ENCODE measurements at places on chromosomes 13 and 19.

GRCh38 chr19:5470264-5470671 lies 15.1 kb downstream of the ZNRF4 start:
- no peak overlapping the region for H3K4me3 ChIP-seq
- H3K27me3 ChIP-seq: peaks cover 25% of the 10 kb centered on the region
- DNase-seq: no peak
- no peak overlapping the region for H3K27ac ChIP-seq

DNA sequence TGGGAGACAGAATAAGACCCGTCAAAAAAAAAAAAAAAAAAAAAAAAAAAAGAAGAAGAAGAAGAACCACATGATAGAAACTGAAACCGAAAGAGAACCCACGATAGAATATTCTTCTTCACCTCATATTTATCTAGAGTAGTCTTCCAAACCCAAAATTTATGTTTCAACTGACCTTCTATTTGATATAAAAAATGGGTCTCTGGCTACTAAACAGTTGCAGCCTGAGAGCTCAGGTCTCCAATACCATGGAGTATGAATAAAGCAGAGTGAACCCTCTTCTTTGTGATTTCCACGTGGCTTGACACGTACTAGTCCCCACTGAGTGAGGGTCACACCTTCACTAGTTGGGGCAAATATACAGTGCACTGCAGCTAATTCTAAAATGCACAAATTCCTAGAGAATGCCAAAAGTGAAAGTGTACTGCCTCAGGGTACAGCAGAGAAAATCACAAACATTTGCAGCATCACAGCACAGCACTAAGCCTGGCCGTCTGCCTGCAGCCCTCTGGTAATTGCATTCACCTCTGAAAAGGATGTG lies 30.8 kb upstream of the RFC3 start:
- no peak overlapping the region for H3K27ac ChIP-seq
- H3K27me3 ChIP-seq: no peaks in the 10 kb centered on the region
- H3K4me3 ChIP-seq: peak overlapping the region; percentile 35
- H3K36me3 ChIP-seq: no peaks in the 10 kb centered on the region
- H3K4me1 ChIP-seq: peaks cover 4% of the 10 kb centered on the region

GRCh38 chr19:1858412-1859081 lies 4.8 kb downstream of the KLF16 start:
- no peak overlapping the region for H3K4me3 ChIP-seq
- no peaks in the 10 kb centered on the region for H3K27me3 ChIP-seq
- no peak for DNase-seq
- H3K4me1 ChIP-seq: peaks cover 28% of the 10 kb centered on the region
- H3K36me3 ChIP-seq: peaks cover 9% of the 10 kb centered on the region

- H3K4me1 ChIP-seq: no peaks in the 10 kb centered on the region
- DNase-seq: no peak
- no peaks in the 10 kb centered on the region for H3K27me3 ChIP-seq
- no peaks in the 10 kb centered on the region for H3K36me3 ChIP-seq
- H3K27ac ChIP-seq: no peak overlapping the region
Observed at GRCh38 chr13:34750078-34750931, 191.8 kb upstream of the NBEA start.

DNA sequence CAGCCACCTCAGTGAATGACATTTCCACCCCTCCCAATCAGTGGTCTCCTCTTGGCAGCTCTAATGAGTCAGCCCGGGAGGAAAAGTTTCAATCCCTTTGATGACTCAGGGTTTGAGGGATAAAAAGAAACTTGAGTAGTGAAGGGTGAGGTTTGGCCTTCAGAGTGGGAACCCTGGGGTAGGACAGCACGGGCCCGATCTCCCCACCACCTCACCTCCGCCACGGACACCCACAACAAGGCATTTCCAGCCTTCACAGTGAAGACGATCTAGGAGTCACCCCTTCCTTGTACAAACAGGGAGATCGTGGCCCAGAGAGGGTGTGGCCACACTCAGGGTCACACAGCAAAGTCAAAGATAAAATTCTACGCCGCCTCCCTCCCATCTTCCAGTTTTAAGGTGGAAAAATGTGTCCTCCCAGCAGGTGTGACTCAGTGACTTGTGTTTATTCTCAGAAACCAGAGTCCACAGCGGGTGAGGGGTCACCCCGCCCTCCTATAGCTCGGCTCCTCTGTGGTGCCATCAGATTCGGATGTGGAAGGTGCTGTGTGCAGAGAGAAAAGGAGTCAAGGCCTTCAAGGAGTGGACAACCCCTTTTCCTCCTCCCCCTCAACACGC lies 12.3 kb downstream of the CIB3 start:
- peak overlapping the region; percentile 30 for H3K27ac ChIP-seq
- DNase-seq: no peak
- H3K4me1 ChIP-seq: peaks cover 17% of the 10 kb centered on the region
- H3K4me3 ChIP-seq: no peak overlapping the region
- no peaks in the 10 kb centered on the region for H3K36me3 ChIP-seq

- H3K4me1 ChIP-seq: no peaks in the 10 kb centered on the region
- H3K4me3 ChIP-seq: no peak overlapping the region
- no peak for DNase-seq
Observed at GRCh38 chr13:60679131-60679530, 282.1 kb downstream of the TDRD3 start.

GRCh38 chr13:97058926-97059325 lies 64.7 kb upstream of the OXGR1 start:
- H3K4me1 ChIP-seq: no peaks in the 10 kb centered on the region
- H3K27me3 ChIP-seq: no peaks in the 10 kb centered on the region
- no peak overlapping the region for H3K27ac ChIP-seq

GRCh38 chr19:34712395-34713261 lies 21.4 kb upstream of the ZNF181 start:
- peak; percentile 42 for DNase-seq
- no peaks in the 10 kb centered on the region for H3K36me3 ChIP-seq
- H3K27ac ChIP-seq: no peak overlapping the region
- 0 out of 2 replicates have a peak, but pooled peaks cover 8% of the 10 kb centered on the region for H3K27me3 ChIP-seq
- no peak overlapping the region for H3K4me3 ChIP-seq
- no peaks in the 10 kb centered on the region for H3K4me1 ChIP-seq

DNA sequence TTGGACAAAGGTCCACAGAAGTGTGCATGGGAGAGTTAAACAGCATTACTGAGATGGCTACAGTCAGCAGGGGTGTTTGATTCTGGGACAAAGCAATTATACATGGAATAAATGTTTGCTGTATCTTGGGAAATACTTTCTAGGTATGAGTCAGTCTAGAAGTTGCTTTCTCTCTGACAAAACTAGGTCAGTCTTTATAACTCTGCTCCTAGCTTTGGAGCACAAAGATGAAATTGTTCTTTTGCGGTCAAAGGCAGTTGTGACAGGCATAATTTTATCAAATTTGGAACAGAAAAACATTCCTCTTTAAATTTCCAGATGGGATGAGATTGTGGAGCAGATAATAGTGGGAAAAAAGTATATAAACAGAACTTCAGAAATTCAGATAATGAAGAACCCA lies 1045.4 kb upstream of the MIR17HG start:
- no peak for DNase-seq
- H3K27me3 ChIP-seq: no peaks in the 10 kb centered on the region
- no peaks in the 10 kb centered on the region for H3K36me3 ChIP-seq
- no peak overlapping the region for H3K4me3 ChIP-seq
- no peak overlapping the region for H3K27ac ChIP-seq
- H3K4me1 ChIP-seq: no peaks in the 10 kb centered on the region

DNA sequence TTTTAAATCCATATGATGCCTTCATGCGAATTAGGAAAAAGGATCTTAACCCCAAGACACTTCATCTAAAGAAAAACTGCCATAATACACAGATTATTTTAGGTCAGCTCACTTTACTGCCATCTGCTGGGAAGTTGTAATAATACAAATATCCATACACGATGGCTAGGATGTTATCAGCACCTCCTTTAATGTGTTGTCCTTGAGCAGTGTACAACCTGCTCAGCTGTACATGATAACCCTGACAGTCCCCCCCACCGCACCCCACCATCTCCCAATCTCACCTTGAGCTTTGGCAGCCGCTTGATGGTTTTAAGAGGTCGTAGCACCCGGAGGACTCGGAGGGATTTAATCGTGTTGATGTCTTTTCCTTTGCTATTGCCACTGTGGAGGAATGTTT lies 112.2 kb downstream of the IER2 start:
- peaks cover 17% of the 10 kb centered on the region for H3K27me3 ChIP-seq
- H3K36me3 ChIP-seq: no peaks in the 10 kb centered on the region
- DNase-seq: peak; percentile 39
- H3K4me3 ChIP-seq: no peak overlapping the region
- peaks cover 7% of the 10 kb centered on the region for H3K4me1 ChIP-seq

DNA sequence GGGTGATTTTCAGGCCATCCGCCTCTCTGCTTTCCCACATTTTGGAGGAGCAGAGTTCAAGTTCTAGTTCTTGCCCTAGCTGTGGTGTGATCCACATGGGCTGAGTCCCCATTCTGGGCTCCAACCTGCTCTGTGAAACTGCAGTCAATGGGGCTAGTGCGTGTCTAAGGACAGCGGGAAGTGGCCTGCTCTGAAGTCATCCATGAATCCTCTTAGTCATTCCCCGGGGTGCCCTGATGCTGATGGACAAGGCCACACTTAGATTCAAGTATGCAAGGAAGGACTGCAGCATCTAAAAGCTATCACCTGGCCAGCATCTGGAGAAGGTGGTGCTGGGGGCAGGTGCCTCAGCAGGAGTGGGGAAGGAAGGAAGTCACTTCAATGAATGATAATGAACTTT lies 94.6 kb downstream of the TSHZ3 start:
- no peak overlapping the region for H3K4me3 ChIP-seq
- no peak overlapping the region for H3K27ac ChIP-seq
- H3K27me3 ChIP-seq: no peaks in the 10 kb centered on the region
- H3K36me3 ChIP-seq: no peaks in the 10 kb centered on the region

GRCh38 chr19:14542711-14543328 lies 13.4 kb downstream of the TECR start:
- H3K36me3 ChIP-seq: 0 out of 2 replicates have a peak, but pooled peaks cover 2% of the 10 kb centered on the region
- DNase-seq: no peak
- no peak overlapping the region for H3K27ac ChIP-seq
- peaks cover 6% of the 10 kb centered on the region for H3K4me1 ChIP-seq

- no peaks in the 10 kb centered on the region for H3K36me3 ChIP-seq
- H3K4me3 ChIP-seq: no peak overlapping the region
- H3K27me3 ChIP-seq: no peaks in the 10 kb centered on the region
- H3K4me1 ChIP-seq: no peaks in the 10 kb centered on the region
Observed at GRCh38 chr13:53045189-53045588, 16.6 kb downstream of the OLFM4 start.

DNA sequence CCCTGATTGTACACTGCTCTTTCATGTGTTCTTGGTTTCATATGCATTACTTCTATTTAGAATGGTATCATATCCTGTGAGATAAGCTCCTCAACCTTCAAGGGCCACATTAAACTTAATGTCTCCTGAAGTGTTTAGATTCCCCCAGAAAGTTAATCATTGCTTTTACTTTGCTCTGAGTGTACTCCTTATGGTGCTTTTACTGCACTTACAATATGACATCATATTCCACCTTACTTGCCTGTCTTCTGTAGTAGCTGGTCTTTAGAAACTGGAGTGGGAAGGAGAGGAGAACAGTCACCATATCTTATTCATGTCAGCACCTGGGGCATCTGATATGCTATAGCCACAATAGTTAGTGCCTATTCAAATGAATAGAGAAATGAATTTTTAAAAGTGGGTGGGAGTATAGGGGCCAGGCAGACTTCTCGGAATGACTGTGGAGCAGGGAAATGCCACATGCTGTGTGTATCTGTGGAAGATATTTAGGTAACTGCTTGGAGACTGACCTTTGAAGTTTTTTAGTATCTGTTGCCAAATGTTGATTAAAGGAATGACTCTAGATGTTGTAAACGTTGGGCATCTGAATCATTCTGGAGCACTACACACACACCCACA lies 40.2 kb downstream of the SLAIN1 start:
- no peak for DNase-seq
- no peaks in the 10 kb centered on the region for H3K27me3 ChIP-seq
- no peak overlapping the region for H3K27ac ChIP-seq
- H3K36me3 ChIP-seq: no peaks in the 10 kb centered on the region

- H3K4me3 ChIP-seq: no peak overlapping the region
- H3K36me3 ChIP-seq: no peaks in the 10 kb centered on the region
- no peak for DNase-seq
- no peak overlapping the region for H3K27ac ChIP-seq
- no peaks in the 10 kb centered on the region for H3K27me3 ChIP-seq
- no peaks in the 10 kb centered on the region for H3K4me1 ChIP-seq
Observed at GRCh38 chr19:6402837-6403608, 10.1 kb upstream of the GTF2F1 start.

GRCh38 chr19:45159210-45159970 lies 1.4 kb downstream of the NKPD1 start:
- no peaks in the 10 kb centered on the region for H3K36me3 ChIP-seq
- no peak for DNase-seq
- peaks cover 6% of the 10 kb centered on the region for H3K27me3 ChIP-seq
- peaks cover 11% of the 10 kb centered on the region for H3K4me1 ChIP-seq
- H3K27ac ChIP-seq: no peak overlapping the region

- H3K4me1 ChIP-seq: peaks cover 18% of the 10 kb centered on the region
- no peaks in the 10 kb centered on the region for H3K27me3 ChIP-seq
- DNase-seq: peak; percentile 80
- no peak overlapping the region for H3K4me3 ChIP-seq
- H3K27ac ChIP-seq: no peak overlapping the region
- no peaks in the 10 kb centered on the region for H3K36me3 ChIP-seq
Observed at GRCh38 chr13:29991343-29991742, 140.9 kb upstream of the UBL3 start.

DNA sequence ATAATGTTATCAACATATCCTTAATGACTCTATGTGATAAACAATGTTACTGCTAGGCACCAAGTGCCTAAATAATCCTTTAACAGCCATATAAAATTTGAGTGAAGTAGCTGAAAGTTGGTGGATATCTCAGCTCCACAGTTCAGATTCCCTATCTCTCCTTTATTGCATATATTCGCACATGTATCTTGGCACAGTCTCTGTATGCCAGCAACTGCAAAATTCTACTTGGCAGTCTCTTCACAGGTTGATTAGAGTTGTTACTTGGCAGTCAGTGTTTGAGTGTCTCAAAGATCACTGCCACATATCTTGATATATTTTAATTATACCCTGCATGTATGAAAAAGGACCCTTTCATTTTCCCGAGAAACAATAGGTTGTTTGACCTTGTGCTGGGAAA lies 879.3 kb downstream of the OLFM4 start:
- no peaks in the 10 kb centered on the region for H3K4me1 ChIP-seq
- H3K36me3 ChIP-seq: no peaks in the 10 kb centered on the region
- no peak overlapping the region for H3K27ac ChIP-seq
- H3K4me3 ChIP-seq: no peak overlapping the region

- H3K4me3 ChIP-seq: no peak overlapping the region
- H3K27ac ChIP-seq: no peak overlapping the region
- DNase-seq: no peak
- H3K4me1 ChIP-seq: peaks cover 8% of the 10 kb centered on the region
- H3K36me3 ChIP-seq: peaks cover 68% of the 10 kb centered on the region
- no peaks in the 10 kb centered on the region for H3K27me3 ChIP-seq
Observed at GRCh38 chr19:1817553-1818179, 5.6 kb upstream of the ATP8B3 start.

All from SJSA1 (cell line).